GM19239 (cell line): ENCODE measurements at places on chromosomes 4 and X.

DNA sequence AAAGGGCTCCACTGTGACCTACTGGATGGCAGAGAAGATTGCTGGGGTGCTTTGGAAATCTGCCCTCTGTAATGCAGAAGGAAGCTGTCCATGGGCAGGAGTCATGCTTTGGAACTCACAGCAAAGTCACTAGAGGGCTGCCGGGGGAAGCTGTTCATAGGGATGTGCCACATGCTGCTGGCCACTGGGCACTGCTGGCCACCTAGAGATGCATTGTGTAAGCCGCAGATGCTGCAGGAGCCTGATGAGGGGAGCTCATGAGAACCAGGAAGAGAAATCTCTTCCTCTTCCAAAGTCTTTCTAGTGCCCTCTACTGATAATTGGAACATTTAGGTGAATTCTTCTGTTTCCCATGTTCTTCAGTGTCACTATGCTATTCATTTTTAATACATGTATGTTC, 31.2 kb upstream of the UXT start:
- DNase-seq, result no peak

DNA sequence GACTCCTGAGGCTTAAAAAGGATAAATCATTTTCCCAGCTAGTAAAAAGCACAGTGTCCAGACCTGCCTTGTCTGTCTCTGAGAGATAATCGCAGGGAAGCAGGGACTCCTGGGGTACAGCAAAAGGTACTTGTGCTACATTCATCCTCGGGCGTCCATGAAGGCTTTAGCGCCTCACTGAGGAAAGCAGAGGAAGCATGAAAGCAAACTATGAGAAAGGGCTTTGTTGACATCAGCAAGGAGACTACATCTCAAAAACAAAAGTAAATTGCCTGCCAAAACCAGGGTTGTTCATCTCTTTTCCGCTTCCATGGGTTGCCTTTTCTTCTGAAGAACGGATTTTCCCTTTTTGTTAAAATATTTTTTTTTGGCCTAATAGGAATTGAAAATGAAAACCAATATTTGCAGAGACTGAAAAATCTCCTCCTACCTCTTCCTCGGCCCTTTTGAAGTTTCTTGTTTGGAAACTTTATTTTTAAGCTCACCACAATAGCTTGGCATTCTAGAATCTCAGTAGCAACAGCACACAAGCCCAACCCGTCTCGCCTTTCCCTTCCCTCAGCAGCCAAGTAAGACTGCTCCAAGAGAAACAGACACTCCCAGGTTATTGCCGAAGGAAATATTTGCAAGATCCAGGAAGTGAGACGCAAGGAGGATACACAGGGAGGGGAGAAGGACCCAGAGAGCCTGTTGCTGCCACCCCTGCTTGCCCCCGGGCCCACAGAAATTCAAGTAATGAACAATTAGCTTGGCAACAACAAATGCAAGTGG, 148.3 kb upstream of the DGKK start:
- DNase-seq, result no peak

DNA sequence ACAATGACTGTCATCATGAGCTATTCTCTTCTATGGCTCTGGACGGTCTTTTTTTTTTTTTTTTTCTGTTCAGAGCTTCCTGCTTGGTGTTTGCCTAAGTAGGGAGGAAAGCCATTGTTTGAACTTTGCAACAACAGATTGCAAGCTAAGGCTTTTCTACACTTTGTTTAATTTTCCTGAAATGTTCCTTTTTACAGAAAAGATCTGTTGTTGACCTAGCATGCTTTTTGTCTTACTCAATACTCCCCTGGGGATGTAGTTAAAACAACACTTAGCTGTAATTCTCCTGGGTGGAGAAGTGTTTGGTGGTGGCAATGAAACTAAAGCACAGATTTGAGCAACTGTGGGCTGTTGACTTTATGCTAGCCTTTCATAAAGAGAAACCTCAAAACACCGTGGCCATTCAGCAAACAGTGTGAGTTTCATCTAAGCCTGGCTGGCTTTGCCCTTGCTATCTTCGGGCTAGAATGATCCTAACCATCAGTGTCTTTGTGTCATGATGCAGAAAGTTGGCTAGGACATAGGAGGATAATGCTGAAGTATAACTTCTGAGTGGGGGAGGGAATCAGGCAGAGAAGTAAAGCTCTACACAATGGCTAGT, 110.5 kb downstream of the ANXA3 start:
- no peak for DNase-seq

GRCh38 chr4:101018836-101019235, 328.5 kb downstream of the PPP3CA start:
- DNase-seq, result peak; percentile 23

- DNase-seq, result no peak
Measured at GRCh38 chr4:104967034-104967401, 179.7 kb upstream of the TET2 start.

GRCh38 chr4:186351668-186352194, 85.7 kb downstream of the F11 start:
- DNase-seq, result no peak

DNA sequence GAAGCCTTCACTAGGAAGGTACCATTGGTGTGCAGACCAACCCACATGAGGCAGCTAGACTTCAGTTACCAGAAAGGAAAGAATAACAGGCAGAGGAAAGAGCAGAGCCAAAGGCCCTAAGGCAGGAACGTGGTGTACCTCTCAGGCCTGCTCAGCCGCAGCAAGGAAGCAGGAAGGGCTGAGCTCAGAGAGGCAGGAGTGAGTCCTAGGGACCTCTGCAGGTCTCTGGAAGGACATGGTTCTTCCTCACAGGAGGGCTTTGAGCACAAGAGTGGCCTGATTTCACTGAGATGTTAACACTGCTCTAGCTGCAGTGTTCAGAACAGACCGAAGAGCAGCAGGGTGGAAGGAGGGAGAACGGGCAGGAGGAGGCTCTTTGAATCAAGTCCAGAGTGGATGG, 124.6 kb downstream of the DCHS2 start:
- DNase-seq, result no peak

GRCh38 chrX:105723966-105724735, 98.2 kb upstream of the NRK start:
- no peak for DNase-seq

DNA sequence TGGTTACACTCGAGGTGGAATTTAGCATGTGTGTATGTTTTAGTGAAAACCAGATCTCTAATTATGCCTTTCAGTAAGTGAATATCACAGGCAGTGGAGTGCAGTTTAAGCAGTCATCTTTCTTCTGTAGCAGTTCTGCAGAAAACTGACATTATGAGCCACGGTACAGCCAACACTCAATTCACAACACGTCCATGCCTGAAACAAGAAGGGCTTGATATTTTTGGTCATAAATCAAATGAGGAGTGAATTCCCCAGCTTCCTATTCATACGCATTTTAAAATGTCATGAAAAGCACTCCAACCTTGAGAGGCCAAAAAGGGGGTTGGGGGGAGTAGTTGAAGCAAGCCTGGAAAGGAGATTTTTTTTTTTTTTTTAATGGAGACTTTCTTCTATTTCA, 316.7 kb downstream of the ARHGAP10 start:
- DNase-seq, result no peak

DNA sequence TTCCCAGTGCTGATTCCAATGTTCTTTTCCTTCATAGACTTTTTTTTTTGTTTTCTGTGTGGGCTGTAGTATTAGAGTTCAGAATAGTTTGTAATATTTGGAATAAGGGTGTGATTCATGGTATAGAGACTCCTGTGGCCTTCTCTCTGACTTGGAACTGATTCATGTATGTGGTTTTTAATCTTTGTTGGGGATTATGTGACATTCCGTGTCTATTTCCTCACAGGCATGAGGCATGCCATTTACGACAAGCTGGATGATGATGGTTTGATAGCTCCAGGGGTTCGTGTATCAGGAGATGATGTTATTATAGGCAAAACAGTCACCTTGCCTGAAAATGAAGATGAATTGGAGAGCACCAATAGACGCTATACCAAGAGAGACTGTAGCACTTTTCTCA, 44.4 kb downstream of the POLR2B start:
- no peak for DNase-seq

GRCh38 chrX:19057856-19058255, 64.4 kb downstream of the ADGRG2 start:
- no peak for DNase-seq

GRCh38 chrX:136541294-136541693, 9.3 kb downstream of the VGLL1 start:
- DNase-seq, result no peak

DNA sequence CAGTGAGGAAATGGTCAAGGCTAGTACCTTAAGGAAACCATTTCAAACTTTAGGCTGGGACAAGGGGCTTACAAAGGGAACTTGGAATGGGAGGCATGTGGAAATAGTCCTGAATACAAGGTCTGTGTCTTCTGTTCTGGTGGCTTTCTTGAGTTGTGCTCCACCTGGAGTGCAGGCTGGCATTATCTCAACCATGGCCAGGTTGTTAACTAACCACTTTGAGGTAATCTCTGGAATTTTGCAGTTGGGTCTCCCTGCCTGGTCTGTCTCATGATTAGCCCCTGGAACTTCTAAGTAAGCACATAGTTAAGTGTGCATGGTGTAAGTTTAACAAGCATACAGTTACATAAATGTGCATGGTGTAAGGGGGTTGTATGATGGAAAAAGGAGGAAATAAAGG, 77.5 kb downstream of the PCDH18 start:
- DNase-seq, result no peak

GRCh38 chrX:22345884-22346283, 73.2 kb downstream of the CBLL2 start:
- DNase-seq, result no peak

- DNase-seq, result no peak
Measured at GRCh38 chr4:6986072-6986780, 56.9 kb upstream of the TADA2B start.

DNA sequence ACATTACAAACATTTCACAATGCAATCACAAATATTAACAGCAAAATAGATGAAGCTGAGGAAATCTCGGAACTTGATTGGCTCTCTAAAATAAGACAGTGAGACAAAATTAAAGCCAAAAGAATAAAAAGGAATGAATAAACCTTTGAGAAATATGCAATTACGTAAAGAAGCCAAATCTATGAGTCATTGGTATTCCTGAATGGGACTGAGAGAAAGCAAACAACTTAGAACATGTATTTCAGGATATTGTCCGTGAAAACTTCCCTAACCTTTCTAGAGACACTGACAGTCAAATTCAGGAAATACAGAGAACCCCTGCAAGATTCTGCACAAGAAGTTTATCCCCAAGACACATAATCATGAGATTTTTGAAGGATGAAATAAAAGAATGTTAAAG, 48.4 kb upstream of the SPANXN2 start:
- DNase-seq, result no peak

DNA sequence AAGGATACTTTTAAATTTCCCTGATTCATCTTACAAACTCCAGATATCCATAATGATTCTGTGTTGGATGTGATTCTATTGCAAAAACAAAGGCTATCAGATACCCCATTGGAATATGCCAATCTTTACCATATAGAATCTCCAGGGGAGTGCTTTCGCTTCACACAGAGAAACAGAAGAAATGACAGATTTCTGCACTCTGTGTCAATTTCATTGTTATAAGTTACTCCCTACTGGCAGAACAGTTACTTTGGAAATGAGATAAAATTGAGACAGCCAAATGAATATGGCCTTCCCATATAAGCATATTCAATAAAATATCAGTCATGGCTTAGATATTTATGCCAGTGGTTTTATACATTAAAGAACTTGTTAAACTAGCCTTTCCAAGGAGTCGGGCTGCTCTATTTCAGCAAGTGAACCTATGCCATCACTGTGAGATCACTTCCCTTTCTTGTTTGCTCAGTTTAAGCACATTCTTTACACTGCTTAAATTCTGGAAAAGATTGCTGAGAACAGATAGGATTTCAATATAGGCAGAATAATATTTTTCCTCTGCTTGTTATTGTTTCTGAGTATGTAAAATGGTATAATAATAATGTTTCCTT, 127.5 kb upstream of the ANXA10 start:
- no peak for DNase-seq

DNA sequence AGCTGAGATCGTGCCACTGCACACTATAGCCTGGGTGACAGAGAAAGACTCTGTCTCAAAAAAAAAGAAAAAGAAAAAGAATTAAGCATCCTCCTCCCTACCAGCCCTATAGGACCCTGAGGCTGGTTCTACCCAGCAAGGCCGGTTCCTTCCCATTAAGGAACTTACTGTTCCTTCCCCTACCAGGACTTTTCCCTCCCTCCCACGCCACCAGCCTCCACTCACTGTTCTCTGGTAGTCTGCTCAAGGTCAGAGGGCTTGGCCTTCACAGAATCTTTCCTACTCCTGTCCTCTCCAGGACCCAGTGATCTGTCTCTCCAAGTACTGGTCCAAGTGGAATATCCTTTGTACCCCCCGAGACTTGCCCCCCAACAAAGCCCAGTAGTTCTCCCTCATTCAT, 1.4 kb downstream of the GRIPAP1 start:
- DNase-seq, result no peak

DNA sequence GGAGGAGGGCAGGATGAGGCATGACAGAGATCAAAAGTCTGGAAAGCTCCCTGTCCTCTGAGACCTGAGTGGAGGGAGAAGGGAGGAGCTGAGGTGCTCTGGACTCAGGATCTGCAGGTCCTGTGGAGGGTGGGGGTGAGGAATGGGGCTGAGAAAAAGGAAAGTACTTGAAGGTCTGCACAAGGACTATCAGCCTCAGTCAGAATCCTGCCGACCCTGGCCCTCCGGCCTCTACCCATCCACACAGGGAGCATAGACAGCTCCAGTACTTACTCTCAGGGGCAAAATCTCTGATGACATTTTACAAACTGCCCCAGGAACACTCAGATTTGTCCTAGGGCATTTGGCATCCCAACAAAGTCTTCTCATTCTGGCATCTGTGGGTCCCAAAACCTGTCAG, 991 bp upstream of the ITIH6 start:
- DNase-seq, result no peak

GRCh38 chr4:3374667-3375066, 67.1 kb upstream of the HGFAC start:
- DNase-seq, result no peak
